ENCODE measurements at places on chromosomes 2 and 18. TPM values are rescaled to one million over a fixed set of nuclear protein-coding genes. Genes with fewer than 3 reads are reported as not detected.

Gene FIGN
- total RNA-seq = 2.9 TPM

Gene TANC1
- 30.3 TPM for total RNA-seq

Gene CD226
- total RNA-seq = 14.0 TPM

Gene GPAT2
- total RNA-seq = 2.6 TPM

Gene C2orf92
- 17.3 TPM for total RNA-seq

Gene E2F6
- total RNA-seq = 13.2 TPM

Gene CCL20
- 1.2 TPM for total RNA-seq

Gene LAMA1
- total RNA-seq = 8.4 TPM

Gene CNDP1
- total RNA-seq = 1.2 TPM

Gene PAX8
- total RNA-seq = 0.24 TPM

Gene MAP3K19
- total RNA-seq = 5.3 TPM

Gene IL1A
- total RNA-seq = 1.4 TPM

Gene RGPD3
- 4.1 TPM for total RNA-seq

Gene LRRTM4
- total RNA-seq = 4.6 TPM

Gene AQP12A
- total RNA-seq = not detected

DNA sequence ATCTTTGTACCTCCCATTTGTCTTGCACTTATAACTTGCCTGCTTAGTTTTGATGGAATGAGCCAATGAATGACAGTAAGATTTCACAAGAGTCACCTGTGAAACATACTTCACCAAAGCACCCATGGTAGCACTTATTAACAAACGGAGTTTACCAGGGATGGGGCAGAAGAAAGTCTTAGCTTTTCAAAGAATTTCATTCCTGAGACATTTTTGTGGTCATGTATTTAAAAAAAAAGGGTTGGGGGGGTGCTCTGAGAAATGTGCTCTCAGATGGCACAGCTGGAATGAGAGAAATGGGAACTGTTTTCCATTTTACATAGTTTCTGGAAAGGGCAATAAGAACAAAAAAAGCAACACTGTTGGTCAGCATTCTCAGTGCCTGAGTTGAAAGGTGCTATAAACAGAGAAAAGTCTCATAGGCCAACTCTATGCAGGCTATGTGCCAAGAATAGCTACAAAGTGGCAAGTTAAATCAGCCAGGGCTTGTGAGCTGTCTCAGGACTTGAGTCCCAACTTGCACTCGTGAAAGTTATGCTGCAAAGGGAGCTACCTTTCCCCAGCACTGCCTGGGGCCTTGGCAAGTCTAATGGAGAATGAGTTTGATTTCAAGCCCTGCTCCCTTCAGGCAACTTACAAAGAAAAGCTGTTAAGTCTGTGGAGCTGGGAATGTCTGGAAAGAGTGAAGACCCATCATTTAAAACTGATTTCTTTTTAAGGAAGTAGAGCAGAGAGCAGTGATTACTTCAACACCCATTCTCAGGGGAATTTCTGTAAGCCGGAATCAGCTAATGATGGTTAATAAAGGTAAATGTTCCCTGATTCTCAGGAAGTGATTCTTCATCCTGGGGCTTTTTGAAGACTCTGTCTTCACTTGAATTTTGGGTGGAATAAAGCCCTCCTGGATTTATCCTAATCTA lies 170.6 kb downstream of the SLC8A1 start:
- DNase-seq = peak; percentile 44

DNA sequence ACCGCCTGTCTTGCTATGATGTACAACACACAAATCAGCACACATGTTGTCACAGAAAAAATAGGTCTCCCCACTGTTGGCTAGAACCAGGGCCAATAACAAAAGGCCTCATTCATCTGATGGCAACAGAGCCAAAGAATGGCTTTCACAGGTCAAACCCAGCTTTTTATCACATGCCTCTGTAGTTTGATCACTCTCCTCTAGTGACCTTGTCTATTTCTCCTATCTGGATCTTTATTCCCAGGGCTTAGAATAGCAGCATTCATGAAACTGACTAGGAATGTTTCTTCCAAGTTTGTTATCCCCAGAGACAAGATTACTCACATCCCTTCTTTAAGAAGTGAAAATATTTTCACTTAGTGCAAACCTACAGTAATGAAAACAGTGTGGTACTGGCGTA lies 285.8 kb upstream of the GYPC start:
- peak; percentile 65 for DNase-seq

DNA sequence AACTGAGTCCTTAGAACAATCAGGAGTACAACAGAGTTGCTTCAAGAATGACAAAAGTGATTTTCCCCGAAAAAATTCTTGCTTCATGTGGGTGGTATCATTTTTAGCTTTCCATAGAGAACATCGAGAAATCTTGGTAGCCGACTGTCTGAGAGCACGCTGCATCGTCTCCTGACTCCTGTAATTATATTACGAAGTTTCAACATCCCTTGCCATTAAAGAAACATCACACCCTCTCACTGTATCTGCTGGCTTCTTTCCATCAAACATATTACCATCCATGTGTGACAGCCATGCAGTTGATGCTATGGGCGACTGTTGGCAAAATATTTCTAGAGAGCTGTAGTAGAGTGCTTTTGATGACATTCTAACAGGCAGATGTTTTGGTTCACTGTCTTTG lies 311.2 kb downstream of the CMPK2 start:
- no peak for DNase-seq

GRCh38 chr2:170142502-170142901 lies 35.4 kb upstream of the MYO3B start:
- DNase-seq = no peak

DNA sequence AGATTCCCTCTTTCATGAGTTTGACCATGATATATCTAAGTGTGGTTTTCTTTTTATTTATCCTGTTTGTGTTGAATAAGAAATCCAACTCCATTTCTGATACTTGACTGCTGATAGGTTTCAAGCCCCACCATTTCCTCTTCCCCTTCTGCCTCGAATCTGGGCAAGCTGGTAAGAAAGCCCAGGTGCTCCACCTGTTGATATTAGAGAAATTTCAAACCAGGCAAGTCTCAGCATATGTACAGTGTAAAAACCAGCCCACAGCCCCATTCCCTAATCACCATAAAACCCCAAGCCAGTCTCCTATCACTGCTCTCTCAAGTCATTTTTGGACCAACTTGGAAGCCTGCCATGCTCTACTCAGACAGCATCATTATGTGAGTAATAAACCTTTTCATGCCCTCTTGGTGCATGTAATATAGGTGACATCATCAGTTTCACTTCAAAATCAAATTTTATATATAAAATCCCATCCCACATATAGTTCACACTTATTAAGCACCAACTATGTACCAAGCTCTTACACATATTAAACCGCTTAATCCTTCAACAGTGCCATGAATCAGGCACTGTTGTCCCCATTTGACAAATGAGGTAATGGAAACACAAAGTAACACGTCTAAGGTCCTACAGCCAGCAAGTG lies 46.6 kb downstream of the SMAD2 start:
- DNase-seq = peak; percentile 15

GRCh38 chr2:240499309-240500301 lies 58.2 kb downstream of the ANKMY1 start:
- no peak for DNase-seq

DNA sequence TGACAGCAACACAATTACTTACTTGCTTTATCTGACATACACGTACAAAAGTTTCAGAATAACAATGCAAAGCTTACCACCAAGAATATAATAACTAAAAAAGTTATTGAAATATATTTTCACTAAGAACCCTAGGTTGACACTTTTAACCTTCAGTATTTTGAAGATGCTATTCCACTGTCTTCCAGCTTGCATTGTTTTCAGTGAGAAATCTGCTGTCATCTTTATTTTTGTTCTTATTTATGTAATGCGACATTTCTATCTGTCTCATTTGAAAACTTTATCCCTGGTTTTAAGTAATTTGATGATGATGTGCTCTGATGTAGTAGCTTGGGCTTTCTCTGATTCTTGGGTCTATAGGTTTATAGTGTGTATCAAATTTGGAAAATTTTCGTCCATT lies 165.0 kb upstream of the SMIM21 start:
- no peak for DNase-seq

GRCh38 chr18:46028536-46028891 lies 43.5 kb downstream of the PSTPIP2 start:
- DNase-seq = no peak

DNA sequence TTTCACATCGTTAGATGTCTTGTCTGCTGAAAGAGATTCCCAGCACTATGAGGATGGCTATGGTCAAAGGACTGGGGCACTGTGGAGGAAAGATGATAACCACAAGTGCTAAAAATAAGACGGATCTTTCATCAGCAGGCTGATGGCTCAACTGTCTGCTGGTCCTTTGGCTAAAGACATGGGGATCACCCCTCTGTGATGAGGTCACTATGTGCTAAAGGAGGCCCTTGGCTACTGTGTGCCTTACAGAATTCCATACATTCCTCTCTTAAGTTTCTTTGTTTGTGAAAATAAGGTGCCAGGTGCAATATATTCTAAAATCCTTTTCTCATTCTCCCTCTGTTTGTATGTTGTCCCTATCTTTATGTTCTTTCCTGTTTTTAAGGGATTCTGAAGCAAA lies 39.7 kb upstream of the LYPD6 start:
- no peak for DNase-seq

- peak; percentile 95 for DNase-seq
Observed at GRCh38 chr2:223041527-223042109, 10.4 kb upstream of the KCNE4 start.

DNA sequence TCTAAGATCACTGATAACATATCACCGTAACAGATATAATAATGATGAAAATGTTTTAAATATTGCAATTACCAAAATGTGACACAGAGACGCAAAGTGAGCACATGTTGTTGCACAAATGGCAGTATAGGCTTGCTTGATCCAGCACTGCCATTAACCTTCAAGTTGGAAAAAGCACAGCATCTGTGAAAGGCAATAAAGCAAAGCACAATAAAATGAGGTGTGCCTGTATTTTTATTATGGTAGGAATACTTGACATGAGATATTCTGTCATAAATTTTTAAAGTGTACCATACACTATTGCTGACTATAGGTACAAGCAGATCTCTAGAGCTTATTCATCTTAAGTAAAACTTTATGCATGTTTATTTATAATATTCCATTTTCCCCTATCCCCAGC lies 312.2 kb downstream of the PTH2R start:
- no peak for DNase-seq

DNA sequence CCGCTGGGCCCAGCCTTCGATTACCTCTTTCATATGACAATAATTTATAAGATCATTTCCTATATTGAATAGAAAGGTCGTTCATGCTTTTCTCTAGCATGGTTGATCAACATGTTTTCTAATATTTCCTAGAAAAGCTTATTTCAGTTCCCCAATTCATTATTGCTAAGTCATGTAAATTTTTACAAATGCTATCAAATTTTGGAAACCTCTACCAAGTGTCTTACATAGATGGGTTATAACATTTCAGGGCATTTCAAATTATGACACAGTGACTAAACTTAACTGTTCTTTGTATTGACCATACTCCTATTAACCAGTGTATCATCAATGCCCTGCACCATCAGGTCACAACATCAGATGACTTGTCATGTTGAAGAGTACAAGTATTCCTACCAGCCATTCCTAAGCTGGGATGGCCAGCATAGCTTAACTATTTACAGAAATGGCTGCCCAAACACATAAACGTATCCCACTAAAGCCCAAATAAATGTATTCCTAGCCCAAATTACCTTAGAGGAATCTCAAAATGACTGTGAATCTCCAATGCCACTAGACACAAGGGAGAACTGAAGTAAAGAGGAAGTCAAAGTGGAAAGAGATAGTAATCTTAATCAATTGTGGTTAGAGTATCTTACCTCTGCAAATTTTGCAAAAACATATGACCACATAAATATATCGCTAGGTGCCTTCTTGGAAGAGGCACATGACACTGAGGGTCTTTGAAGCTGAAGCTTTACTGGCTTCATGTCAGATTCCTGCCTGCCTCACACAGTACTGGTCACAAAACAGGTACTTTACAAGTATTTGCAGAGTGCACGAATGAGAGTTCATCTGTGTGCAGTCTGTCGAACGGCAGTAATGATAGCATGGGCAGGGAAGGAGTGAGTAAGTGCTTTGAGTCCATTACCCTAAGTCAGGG lies 87.3 kb upstream of the TLK1 start:
- no peak for DNase-seq

GRCh38 chr2:72994282-72994990 lies 77.1 kb downstream of the SFXN5 start:
- DNase-seq = no peak

DNA sequence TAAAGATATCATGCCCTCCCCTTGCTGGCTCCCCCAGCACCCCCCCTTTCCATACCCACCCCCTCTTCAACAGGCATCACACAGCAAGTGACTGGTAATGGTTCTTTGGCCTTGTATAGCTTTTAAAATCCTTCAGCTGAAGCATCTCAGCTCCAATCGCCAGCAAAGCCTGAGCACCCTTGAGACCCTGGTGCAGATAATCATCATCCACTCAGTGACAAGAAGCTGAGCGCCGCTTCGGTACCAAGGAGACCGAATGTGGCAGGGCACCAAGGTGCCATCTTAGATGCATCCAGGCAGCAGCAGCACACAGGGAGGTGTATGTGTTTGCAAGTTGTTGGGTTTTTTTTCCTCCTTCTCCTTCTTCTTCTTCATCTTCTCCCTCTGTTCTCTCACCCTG lies 232.7 kb downstream of the BCL11A start:
- no peak for DNase-seq

- no peak for DNase-seq
Observed at GRCh38 chr2:154449951-154450658, 248.4 kb upstream of the KCNJ3 start.

DNA sequence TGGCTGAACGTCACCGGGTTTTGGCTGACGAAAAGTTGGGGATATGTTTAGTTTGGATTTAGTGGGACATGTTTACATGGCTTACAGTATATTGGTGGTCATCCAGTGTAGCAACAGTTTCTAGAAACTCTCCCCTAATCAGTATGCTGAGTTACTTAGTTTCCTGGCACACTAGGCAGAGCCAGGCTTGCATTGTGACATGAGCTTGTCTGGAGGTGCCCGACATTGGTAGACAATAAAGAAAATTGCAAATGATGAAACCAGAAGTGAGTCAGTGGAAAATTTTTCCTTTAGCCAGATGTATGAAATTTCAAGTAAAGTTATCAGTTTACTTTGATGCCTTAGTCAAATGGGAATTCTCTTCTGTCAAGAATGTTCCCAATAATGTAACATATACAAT lies 276.1 kb downstream of the RDH14 start:
- no peak for DNase-seq

DNA sequence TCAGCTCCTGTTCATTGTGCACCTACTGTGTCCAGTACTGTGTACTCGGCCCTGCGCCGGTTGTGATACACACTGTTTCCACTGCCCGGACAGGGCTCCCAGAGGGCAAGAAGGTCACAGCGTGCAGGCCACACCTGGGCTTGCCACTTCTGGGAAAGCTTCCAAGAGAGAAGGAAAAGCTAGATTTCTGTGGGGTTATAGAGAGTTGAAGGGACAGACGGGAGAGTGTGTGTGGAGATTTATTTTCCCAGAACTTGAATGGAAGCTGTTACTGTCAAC lies 3.8 kb upstream of the CNDP1 start:
- no peak for DNase-seq

- peak; percentile 83 for DNase-seq
Observed at GRCh38 chr2:117980783-117981676, 32.8 kb downstream of the CCDC93 start.

- no peak for DNase-seq
Observed at GRCh38 chr2:180101846-180102245, 94.7 kb upstream of the CWC22 start.

Measured in umbilical cord (tissue), 2 donors.